Peyer's patch (tissue), 4 donors: ENCODE measurements at places on chromosomes 11 and 22. TPM values are rescaled to one million over a fixed set of nuclear protein-coding genes. Genes with fewer than 3 reads are reported as not detected.
A peak's percentile ranks its signal among the peaks of the same experiment; 100 is the strongest.

- H3K27ac ChIP-seq: peak overlapping the region; percentile 30
- H3K36me3 ChIP-seq: no peaks in the 10 kb centered on the region
- peak overlapping the region; percentile 29 for H3K4me3 ChIP-seq
- peaks cover 16% of the 10 kb centered on the region for H3K4me1 ChIP-seq
Measured at GRCh38 chr11:2300936-2301630, 635 bp downstream of the C11orf21 start.

GRCh38 chr11:33847251-33847650 lies 44.6 kb downstream of the LMO2 start:
- H3K4me1 ChIP-seq: no peaks in the 10 kb centered on the region
- no peaks in the 10 kb centered on the region for H3K36me3 ChIP-seq
- no peak for DNase-seq
- no peak overlapping the region for H3K27ac ChIP-seq
- no peaks in the 10 kb centered on the region for H3K27me3 ChIP-seq

DNA sequence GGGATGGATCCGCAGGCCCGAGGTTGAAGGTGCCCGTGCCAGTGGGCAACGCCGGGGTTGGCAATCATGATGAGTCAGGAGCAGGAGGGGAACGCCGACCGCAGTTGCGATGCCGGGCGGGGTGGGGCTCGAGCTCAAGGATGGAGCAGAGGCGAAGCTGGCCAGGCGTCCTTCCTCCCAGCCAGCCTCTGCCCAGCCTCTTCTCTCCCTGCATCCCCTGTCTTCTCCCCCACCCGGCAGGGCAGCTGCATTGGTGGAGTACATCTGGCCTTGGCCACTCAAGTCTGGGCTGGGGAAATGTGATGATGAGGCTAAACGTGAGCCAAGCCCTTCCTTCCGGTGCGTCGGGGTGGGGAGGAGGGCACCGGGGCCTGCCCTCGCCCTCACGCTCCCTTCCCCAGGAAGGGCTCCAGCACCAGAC lies 3.9 kb downstream of the IFITM10 start:
- H3K27me3 ChIP-seq: peaks cover 3% of the 10 kb centered on the region
- peak; percentile 47 for DNase-seq
- H3K27ac ChIP-seq: no peak overlapping the region
- no peaks in the 10 kb centered on the region for H3K36me3 ChIP-seq
- no peak overlapping the region for H3K4me3 ChIP-seq

- no peaks in the 10 kb centered on the region for H3K27me3 ChIP-seq
- no peak for DNase-seq
- H3K4me3 ChIP-seq: no peak overlapping the region
- no peaks in the 10 kb centered on the region for H3K36me3 ChIP-seq
- no peak overlapping the region for H3K27ac ChIP-seq
- no peaks in the 10 kb centered on the region for H3K4me1 ChIP-seq
Measured at GRCh38 chr11:111510311-111510710, 1.9 kb downstream of the BTG4 start.

Gene P2RX3
- not detected for total RNA-seq

Gene CCDC81
- total RNA-seq: not detected

Gene ZNHIT2
- 8.7 TPM for total RNA-seq

Gene TRPM5
- total RNA-seq: 8.1 TPM

GRCh38 chr11:76836613-76837291 lies 24.0 kb upstream of the ACER3 start:
- DNase-seq: peak; percentile 53
- no peaks in the 10 kb centered on the region for H3K36me3 ChIP-seq
- H3K27ac ChIP-seq: peak overlapping the region; percentile 27

Gene MN1
- 1.7 TPM for total RNA-seq
